SHP77 treated with DMSO at 0.1 percent for 48 hours (cell line): ENCODE measurements at places on chromosomes 1 and 21.

- DNase-seq, result no peak
Observed at GRCh38 chr1:31498376-31499040, 77.8 kb upstream of the TINAGL1 start.

DNA sequence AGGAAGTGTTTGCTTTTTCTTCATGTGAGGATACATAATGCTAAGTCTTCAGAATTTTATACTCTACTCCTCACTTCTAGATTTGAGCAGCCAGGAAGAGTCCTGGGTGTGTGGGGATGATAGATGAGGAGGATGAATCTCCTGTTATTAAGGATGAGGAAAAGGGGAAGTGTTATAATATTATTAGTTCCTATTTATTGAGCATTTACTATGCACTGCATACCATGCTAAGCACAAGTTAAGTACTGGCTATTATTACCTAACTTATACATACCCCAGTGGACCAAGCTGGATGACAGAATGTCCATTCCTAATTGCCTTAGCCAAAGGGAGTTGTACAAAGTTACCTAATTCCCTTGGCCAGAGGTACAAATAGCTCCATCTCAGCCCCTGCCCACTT is 19.8 kb downstream of the CACHD1 start:
- DNase-seq, result no peak

DNA sequence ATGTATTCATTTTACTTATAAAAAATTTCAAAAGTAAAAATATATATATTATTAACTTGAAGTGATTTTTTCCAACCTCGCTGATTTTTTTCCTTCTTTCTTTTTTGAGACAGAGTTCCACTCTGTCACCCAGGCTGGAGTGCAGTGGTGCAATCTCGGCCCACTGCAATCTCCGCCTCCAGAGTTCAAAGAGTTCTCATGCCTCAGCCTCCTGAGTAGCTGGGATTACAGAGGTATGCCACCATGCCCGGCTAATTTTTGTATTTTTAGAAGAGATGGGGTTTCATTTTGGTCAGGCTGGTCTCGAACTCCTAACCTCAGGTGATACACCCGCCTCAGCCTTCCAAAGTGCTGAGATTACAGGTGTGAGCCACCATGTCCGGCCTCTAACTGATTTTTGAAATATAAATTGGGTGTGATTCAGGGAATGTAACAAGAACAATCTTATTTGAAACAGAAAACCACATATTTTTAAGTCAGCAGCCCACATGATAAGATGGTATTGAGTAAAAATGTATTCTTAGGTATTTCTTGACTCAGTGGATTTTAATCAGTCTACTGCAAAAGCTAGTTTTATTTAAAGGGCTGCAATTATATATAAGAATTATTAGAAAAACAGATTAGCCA is 30.0 kb downstream of the ZBTB8B start:
- no peak for DNase-seq

GRCh38 chr1:11500881-11501280 is 21.9 kb downstream of the DISP3 start:
- DNase-seq, result no peak

DNA sequence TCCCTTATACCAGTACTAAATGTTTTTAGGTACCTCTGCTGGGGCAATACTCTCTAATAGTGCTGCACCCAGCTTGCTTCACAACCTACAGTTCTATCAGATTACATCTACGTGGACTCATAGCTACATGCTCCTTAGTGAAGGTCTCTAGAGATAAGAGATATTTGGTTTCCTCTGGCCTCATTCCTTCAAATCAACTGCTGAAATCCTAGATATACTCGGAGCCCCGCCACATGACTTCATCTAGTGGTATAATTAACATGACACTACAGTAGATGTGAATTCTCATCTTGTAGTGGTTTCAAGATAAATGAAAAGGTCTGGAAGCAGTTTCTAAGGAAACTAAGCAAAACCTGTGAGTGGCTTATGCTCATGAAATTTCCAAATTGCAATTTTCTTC is 115.4 kb downstream of the SMYD2 start:
- no peak for DNase-seq

GRCh38 chr1:47995306-47996050 is 1.7 kb downstream of the TRABD2B start:
- DNase-seq, result no peak

DNA sequence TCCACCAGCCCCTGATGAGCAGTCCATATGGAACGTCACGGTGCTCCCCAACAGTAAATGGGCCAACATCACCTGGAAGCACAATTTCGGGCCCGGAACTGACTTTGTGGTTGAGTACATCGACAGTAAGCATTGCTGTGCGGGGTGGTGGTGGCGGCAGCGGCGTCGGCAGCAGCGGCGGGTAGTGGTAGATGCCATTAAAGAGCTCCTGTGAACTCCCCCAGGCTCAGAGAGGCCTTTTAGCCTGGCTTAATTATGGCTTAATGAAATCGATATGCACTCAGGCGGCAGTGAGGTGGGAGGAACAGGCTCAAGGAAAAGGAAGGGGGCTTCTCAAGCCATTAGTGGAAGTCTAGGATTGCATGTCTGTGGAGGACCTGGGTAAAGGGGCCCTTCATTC is 41.9 kb upstream of the CNTN2 start:
- no peak for DNase-seq

DNA sequence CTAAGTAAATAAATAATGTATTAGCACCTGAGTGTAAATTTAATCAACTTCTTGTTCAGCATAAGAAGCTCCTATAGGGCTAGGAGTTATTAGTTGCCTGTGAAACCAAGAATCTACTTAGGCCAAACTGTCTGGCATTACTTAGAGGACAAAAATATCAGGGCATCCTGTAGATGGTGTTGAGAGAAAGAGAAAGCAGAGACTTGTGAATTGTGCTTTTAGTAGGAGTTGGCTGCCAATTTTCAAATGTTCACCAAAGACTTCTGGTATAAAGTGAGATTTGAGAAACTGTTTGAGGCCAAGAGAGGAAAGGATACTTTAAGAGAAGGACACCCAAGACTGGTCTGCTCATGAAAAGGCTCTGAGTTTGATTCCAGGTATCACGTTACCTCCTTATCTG is 315.5 kb upstream of the DEPDC1 start:
- DNase-seq, result no peak

GRCh38 chr1:178075333-178075732 is 18.6 kb upstream of the RASAL2 start:
- no peak for DNase-seq

DNA sequence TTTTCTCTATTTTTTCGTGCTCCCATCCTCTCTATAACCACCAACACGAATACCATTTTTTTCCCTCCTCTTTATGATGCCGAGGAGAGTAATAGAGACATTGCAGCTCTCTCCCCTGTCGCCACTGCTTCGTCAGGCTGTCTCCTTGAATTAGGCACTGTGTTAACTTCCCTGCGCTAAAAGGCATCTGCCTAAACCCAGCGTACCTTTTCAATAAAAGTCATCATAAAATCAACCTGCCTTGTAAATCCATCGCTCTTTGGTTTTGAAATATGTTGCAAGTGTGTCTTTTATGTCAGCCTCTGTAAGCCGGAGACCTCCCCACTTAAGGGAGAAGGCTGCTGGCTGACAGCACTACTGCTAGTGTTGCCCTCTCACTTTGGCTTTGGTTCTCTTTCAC is 8.7 kb downstream of the RNF220 start:
- no peak for DNase-seq

DNA sequence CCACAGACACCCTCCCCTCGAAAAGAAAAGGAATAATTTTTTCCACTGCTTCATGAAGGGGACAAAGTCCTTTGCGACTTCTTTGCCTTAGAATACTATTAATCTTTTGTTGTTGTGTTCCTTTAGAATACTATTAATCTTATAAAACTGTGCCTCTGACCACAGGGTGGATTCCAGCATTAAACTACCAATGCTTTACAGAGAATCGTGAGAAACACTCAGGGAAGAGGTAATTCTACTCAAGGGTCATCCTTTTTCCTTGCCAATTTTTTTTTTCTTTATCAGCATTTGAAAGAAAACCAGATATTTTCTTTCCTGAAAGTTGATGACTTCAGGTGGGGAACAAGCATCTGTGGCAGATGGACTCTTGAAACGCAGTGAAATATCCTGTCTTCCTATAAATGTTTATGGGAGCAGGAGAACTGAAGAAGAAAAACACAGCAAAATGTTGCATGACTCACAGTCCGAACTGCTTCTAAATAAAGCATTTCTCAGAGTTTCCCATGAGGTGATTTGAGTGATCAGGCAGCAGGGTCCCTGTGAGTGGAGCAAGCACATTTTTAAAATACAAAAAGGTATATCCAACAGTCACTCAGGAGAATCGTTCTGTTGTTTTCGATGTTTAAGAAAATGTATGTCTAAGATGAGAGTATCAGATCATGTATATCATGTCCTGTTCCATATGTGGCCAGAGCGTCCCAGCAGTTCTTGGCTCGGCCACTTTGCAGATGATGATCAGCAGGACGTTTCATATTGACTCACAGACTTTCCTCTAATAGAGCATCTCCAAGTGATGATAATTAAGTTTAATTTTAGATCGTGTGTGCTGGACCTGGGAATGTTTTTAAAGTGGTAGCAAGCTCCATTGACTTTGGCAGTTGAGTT is 154.2 kb upstream of the RUNX1 start:
- DNase-seq, result no peak

- DNase-seq, result no peak
Observed at GRCh38 chr21:33655588-33656221, 13.4 kb downstream of the ITSN1 start.

DNA sequence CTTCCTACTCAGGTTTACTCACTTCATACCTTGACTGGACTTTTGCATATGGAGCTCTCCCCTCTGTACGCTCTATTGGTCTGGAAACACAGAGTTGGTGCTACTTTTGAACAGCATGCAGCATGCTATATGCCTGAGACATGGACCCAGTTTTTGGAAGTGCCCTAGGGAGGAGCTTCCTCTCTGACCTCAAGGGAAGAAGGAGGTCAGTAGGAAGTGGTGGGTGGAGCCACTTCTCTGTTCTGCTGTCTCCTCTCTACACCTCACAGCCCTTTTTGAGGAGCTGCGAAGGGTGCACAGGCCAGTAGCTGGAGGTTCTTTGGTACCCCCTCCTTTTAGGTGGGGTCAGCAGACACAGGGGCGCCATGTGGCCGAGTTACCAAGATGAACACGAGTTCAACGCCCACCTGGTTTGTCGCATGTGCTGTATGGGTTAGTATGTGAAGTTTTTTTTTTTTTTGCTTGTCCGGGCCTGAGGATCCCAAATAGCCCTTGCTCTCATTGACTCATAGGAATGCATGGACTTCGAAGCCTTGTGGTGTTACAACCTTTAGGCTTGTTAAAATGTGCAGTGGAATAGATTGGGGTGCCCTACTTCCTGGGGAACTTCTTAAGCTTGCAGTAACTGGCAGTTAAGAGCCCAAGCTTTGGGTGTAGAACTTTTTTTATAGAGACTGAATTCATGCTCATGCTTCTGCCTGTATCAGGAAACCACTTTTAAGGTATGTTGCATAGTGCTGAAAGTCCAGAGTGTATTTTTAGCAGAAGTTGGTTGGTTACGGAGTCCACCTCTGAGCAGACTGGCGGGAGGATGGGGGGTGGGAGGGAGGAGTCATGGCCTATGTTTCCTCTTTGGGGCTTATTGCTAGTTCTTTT is 10.7 kb downstream of the MACF1 start:
- DNase-seq, result no peak

- no peak for DNase-seq
Observed at GRCh38 chr1:218273762-218274479, 11.2 kb upstream of the RRP15 start.

- DNase-seq, result no peak
Observed at GRCh38 chr21:30227633-30228404, 11.9 kb upstream of the CLDN8 start.

GRCh38 chr21:39553331-39553730 is 59.4 kb upstream of the B3GALT5 start:
- DNase-seq, result no peak

- DNase-seq, result no peak
Observed at GRCh38 chr1:183702087-183702812, 49.1 kb upstream of the APOBEC4 start.

DNA sequence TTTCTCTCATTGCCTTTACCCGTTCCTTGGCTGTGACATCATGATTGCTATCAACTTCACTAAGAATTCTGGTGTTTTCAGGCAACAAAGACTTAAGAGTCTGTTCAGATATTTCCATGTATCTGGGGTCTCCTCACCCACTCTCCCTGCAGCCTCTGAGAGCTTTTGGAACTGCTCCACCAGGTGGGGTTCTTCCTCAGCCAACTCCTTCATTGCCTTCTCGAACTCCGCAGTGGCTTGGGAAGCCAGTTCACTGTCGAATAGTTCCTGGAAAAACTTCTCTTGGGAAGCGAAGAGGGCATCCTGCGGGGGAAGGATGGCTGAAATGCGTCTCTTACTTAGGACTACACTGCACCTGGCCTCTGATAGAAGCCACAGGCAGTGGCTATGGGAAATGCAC is 2.1 kb downstream of the PEX19 start:
- no peak for DNase-seq

DNA sequence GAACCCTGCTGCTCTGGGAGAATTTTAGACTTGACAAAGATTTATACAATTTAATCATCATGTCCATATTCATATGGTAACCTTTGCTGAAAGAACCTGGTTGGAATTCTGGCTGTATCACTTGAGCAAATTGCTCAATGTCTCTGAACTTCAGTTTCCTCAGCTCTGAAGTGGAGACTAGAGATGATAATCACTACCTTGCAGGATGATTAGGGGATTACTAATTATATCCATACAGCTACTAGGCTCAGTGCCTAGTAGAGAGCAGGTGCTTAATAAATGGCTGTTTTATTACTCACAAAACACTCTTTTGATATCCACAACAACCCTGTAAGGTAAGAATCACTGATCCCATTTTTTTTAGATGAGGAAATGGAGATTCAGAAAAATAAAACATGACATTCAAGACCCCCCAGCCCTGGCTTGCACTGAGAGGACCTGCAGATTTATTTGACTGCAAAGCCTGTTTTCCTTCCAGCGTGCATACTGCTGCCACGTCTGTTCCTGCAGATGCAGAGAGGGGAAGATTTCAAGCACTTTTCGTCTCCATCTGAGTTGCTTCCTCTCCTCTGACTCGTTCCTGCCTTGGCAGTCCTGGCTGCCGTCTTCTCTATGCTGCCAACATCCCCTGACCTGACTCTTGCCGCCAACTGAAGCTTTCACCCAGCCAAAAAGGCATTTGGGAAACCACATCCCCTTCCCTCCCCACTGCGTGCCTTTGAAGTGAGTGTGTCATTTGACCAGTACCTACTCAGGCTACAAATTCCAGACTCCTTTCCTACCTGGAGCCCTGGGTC is 203.0 kb downstream of the PLPP3 start:
- DNase-seq, result no peak

DNA sequence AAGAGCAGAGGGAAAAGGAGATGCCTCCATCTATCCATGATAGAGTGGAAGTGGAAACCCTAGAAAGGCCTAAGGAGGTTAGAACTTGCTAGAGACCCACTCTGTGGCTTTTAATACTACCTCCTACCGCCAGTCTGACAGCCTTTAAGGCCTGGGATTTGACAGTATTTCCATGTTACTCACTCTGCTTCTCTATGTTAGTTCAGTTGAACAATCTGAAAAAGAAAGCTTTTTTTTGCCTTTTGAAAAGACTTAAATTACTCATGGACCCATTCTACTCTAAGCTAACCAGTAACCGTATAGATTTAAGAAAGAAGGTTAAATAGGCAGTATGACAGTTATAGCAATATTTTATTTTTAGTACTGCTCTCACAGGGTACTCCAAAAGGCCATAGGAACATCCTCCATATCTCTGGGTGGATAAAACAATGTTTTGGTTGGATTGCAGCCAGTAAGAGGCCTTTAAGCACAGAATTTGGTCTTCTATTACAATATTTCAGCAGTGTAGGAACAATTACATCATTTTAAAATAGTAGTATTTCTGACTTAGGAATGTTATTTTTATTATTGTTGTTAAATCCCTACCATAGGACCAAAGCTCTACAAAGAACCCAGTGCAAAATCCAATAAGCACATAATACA is 15.9 kb upstream of the GPR25 start:
- DNase-seq, result no peak
